Activated CD4-positive, alpha-beta T cell treated with anti-CD3 and anti-CD28 coated beads for 24 hours (primary cell): ENCODE measurements at places on chromosomes 11 and 22.

DNA sequence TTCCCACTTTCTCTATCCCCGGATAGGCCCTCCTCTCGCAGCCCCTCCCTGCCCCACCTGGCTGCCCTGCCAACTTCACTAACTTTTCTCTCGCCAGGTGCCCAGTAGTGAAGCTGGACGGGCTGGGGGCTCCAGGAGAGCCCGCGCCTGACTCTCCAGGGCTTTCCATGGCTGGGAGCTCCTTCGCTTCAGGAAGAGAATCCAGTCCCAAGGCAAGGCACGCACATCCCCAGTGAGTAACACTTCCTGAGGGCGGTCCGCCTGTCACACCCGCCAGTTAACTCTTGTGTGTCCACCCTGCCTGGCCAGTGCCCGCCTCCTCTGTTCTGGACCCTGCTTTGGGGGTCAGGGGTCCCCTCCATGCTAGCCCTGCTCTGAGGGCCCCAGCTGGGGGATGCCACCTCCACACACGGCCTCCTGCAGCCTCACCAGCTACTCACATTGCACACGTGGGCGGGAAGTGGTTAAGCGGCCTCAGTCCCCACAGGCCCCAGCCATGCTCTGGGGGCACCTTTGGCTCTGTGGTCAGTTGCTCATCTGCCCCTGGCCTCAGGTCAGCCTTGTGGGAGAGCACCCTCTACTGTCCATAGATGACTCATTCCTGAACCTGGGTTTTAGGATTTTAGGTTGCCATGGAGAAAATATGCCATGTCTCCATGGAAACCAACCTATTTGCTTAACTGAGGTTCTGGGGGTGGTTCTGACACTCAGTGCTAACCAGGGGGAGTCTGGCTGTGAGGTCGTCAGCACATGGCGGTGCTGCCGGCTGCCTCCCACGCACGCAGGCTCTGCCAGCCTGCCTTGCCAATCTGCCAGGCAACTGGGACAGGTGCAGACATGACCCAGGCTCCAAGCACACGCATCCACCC lies at the start of gene RIN1:
Gene RIN1, minus strand, starts transcription at position 201 of the 869 bp plus-strand sequence. Its CDS starts 32 bp downstream, at position 169.
- peak; percentile 47 for DNase-seq

- peak; percentile 10 for DNase-seq
Observed at GRCh38 chr11:121563003-121563402, 110.2 kb upstream of the SORL1-AS1 start.

DNA sequence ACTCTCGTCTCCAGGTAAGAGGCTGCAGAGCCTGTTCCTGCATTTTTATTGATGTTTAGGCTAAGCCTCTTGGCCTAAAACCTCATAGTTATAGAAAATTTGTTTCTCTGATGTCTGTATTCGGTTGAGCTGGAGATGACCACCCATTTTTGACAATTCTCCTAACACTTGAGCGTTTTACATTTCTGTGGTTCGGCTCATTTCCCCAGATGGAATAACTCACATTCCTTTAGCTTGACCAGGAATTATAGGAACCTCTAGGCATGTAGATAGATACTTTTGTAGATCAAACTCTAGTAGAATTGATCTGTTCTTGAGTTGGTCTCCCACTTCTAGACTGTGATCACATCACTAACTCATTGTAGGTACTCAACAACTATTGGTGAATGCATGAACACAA lies 172.6 kb upstream of the CADM1 start:
- no peak for DNase-seq

DNA sequence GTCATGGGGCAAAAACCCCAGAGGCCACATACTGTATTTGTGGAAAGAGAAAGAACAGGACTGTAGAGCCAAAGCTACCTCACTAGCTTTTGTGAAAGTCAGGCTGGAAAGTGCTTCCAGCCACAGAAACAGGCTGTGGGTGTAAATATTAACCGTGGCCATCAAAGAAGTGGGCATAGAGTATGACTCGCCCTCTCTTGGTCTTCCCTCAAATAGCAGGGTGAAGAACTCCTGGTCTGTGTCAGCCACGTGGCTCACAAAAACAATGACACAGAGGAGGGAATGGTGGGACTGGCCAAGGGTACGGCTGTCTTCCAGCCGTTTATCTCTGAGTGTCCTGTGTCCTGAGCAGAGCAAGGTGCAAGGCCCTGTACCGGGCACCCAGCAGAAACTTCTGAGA lies 37.6 kb upstream of the UBASH3B start:
- DNase-seq: no peak

DNA sequence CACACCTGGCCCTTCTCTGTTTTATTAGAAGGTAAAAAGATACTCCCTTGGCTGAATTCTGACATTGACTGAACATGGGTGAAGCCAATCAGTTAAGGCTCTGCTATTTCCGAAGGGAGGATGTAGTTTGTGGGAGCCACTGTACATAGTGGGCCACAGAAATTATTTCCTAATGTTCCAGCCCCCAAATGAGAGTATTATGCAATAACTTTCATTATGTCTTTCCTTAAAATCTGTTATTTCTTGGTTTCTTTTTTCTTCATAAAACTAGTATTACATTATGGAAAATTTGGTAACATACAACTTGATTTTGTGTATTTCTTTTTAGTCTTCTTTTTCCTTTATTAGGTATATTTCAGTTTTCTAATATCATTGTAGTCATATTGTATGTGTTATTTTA lies 51.9 kb upstream of the EP300 start:
- DNase-seq: no peak

GRCh38 chr11:11486423-11486822 lies 133.4 kb upstream of the CSNK2A3 start:
- no peak for DNase-seq

DNA sequence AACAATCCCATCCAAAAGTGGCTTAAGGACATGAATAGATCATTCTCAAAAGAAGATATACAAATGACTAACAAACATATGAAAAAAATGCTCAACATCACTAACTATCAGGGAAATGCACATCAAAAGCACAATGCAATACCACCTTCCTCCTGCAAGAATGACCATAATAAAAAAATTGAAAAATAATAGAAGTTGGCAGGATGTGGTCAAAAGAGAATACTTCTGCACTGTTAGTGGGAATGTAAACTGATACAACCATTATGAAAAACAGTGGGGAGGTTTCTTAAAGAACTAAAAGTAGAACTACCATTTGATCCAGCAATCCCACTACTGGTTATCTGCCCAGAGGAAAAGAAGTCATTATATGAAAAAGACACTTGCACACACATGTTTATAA lies 77.7 kb upstream of the SC5D start:
- DNase-seq: no peak

- DNase-seq: no peak
Observed at GRCh38 chr11:66546368-66546965, at the start of gene ACTN3. ACTN3 (plus strand) TSS chr11:66546903; CDS start chr11:66546938, 35 bp downstream.

DNA sequence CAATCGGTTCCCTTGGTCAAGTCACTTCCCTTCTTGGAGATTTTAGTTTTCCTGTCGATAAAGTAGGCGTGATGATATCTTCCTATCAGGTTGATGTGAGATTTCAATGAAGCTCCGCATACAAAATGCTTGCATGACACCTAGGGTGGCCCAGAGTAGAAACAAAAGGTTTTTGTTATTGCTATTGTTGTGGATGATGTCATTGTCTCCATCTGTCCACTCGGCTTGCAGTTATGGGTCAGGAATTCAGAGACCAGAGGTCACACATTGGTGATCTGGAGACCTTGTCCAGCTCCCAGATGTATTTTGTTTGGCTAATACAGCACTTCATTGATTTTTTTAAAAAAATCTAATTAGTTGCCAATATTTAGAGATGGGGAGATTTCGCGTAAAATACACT lies 382.1 kb downstream of the MN1 start:
- DNase-seq: no peak

DNA sequence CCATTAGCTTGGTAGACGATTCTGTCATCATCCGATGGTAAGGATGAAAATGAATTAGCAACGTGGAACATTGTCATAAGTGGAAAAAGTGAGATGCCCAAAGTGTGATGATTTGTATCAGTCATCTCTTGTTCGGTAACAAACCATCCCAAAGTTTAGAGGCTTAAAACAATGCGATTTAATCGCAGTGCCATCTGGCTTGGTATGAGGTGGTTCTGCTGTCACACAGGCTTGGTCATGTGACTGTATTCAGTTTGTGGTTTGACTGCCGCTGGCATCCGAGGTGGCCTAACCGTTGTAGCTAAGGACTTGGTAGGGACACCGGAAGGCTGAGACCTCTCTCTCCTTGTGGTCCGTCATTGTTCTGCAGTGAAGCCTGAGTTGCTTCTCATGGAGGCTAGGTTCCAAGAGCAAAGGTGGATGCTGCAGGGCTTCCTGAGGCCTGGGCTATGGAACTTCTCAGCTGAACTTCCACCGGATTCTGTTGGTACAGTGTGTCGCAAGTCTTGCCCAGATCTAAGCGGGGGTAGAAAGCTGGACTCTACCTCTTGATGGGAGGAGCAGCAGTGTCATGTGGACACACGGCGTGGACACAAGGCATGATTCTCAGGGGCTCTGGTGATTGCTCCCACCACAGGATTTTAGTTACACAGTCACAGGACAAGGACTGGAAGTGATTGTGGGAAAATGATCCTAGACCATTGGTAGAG lies 36.3 kb downstream of the BCR start:
- peak; percentile 24 for DNase-seq

DNA sequence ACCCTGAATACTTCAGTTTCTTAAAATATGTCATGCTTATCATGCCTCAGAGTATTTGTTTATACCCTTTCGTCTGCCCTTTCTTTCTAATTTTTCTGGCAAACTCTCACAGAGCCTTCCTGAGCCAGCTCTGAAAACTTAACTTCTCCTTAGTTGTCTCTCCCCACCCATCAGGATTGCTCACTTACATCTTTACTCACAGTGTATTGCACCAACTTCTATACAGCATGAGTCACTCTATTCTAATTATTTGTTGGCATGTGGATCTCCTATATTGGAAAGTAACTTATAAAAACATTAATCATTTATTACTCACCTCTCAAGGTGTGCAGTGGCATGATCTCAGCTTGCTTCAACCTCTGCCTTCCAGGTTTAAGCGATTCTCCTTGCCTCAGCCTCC lies 114.9 kb downstream of the FANCF start:
- DNase-seq: no peak

DNA sequence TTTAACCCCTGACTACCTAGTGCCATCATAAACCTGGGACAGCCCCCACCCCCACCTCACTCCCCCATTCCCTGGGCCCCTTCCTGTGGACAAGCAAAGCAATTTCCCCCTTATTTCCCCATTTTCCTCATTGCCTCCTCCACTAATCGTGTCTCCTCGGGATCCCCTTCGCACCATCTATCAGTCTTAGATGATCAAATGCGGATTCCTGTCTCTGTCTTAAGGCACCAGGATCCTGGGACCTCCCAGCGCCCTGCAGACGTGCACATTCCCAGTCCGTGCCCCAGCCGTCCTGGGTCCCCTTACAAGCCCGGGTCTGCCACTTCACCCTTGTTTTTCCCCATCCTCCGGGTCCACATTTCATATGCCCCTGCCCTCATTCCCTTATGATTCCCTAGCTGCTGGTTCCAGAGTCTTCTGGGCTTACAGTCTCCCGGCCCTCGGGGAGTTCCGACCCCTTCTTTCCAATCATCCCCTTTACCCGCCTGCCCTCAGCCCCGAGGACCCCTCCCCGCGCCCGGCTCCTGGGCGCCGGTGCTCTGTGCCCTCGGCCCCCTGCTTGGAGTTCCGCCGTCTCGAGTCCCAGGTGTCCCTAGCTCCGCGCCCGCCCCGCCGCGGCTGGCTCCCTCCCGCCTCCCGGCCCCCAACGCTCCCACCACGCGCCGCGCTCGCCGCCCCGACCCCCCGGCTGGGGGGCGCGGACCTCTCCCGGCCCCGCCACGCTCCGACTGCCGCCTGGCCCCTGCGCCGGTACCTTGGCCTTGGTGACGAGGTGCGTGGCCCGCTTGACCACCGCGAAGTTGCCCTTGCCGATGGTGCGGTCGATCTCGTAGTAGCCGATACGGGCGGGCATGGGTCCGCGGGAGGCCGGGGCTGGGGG lies 599 bp downstream of the SIK3 start:
- DNase-seq: no peak

DNA sequence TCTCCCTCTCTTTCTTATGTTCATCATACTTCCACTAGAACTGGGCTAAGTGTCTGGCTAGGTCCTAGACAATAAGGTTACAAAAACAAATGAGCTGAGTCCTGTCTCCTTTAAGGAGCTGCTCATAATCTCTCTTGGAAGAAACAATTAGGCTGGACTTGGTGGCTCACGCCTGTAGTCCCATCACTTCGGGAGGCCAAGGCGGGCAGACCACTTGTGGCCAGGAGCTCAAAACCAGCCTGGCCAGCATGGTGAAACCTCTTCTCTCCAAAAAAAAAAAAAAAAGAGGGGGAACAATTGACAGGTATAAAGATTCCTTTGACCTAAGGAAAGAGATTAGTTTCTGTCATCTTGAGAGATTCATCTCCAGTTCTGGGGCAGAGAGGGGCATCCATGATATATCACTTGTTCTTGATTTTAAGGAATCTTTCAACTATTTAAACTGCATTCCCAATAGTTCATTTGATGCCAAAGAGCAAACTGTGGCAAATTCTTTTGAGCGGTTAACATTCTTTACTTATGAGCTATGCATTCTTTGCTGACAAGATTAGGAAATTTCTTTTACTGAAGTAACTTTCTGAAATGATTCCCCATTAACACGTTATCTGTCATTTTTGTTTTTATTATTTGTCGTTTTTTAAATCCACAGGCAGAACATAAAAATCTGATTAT lies 125.5 kb downstream of the C11orf87 start:
- DNase-seq: no peak

DNA sequence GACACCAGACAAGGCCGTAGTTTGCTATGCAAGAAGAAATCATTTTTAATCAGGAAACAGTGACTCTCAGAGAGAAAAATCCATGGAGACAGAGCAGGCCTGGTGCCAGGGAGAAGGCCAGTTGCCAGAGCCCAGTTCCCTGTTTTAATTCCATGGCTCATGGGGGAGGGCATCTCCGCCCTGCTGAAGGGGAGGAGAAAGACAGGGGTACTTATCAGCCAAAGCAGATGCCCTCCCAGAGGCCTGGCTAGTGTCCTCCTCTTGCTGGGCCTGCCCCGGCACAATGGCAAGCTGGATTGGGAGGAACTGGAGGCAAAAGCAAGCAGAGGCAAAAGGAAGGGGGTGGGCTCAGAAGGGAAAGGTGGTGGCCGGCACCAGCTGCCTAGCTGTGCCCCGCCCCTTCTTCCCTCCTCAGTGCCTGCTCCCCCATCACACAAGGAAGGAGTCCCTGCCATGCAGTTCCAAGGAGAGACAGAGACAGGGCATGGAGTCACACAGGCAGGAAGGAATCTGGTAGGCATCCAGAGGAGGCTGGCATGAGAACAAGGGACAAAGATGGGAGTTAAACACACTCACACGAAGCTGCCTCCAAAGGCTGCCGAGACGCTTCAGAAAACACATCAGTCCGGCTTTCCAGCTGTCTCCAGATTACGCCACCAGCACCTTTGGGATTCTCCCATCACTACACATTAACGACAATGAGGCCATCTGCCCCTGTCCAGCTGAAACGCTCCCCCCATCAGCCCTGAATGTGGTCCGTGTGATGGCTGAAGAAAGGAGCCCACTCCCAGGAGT lies 591.8 kb downstream of the BUD13 start:
- DNase-seq: no peak

DNA sequence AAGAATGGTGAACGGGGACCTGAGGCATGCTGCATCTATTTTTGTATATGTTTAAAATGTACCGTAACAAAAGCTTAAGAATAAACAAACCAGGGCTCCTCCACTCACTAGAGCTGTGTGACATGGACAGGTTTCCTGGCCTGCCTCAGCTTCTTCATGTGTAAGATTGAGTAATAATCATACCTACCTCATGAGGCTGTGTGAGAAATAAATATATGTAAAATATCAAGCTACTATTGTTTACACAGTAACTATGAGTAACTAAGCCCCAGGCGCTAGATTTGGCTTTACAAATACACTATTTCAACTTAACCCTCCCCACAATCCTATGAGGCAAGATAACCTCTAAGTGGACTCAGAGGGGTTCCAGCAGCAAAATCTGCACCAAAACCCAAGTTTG lies 66.4 kb downstream of the SMCO4 start:
- DNase-seq: no peak
